Stimulated activated CD8-positive, alpha-beta memory T cell treated with anti-CD3 and anti-CD28 coated beads, Interleukin-7, amount 100 ng/mL, for 48 hours (primary cell): ENCODE measurements at places on chromosomes 7 and 10.

DNA sequence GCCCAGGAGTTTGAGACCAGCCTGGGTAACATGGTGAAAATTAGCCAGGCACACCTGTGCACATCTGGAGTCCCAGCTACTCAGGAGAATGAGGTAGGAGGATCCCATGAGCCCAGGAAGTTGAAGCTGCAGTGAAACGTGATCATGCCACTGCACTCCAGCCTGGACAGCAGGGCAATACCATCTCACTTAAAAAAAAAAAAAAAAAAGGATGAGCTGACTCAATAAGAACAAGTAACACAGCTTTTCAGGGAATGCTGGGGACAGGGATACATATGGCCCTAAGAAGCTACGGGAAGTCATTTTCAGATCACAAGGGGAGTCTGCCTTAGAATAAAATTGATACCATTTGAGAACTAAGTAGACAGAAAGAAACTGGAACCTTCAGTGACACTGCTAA, 41.7 kb downstream of the FAM171A1 start:
- no peak for DNase-seq

DNA sequence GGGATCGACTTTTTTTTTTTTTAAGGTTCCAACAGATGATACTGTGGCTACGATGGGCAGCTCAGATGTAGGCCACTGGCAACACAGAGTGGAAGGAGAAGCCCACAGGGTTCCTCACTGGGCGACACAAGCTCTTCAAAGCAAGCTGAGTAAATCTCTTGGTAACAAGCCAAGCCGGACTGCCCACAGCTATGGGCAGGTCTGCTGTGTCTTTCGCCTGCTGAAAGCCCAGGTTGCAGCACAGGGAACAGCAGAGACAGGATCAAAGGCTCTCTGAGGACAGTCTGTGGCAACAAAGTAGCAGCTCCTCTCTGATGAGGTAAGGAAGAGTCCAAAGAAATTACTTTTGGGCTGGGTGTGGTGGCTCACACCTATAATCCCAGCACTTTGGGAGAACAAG, 83.6 kb downstream of the KCNMA1 start:
- no peak for DNase-seq

DNA sequence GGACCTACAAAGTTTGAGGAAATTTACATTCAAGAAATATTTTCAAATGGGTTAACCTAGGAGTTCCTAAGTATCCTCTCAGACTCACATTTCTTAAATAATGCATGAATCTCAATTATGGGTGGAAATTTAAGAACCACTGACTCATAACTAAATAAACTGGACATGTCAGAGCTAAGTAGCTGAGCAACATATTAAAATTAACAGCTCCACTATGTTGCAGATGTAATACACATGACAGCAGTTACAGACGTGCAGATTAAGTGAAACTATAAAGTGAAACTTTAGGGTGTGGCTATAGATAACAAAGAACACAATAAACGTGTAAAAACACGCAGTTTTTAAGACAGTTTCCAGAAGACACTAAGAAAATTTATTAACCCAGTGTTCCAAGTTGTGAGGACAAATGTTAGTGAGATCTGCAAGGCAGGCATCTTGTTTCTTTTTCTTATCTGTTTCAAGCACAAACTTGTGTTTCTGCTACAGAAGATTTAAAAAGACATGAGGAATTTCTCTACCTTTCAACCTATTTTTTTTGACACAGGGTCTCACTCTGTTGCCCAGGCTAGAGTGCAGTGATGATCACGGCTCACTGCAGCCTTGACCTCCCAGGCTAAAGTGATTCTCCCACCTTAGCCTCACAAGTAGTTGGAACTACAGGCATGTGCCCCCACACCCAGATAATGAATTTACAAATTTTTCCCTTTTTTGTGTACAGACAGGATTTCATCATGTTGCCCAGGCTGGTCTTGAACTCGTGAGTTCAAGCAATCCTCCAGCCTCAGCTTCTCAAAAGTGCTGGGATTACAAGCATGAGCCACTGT, 25.3 kb downstream of the DNMBP start:
- no peak for DNase-seq

DNA sequence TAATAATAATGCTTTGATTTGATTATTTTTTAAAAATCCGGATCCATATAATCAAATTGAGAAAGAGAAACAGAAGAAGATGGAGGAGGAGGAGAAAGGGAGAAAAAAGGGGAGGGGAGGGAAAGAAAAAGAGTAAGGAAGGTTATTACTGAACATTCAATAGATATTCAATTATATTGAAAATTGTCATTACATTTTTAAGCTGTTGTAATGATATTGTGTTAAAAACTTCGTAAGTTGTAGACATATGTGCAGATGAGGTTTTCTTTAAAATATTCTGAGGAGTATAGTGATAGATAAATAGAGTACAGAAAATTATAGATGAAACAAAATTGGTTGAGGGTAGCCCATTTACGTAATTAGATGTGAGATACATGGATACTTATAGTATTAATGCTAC, 933.0 kb upstream of the PHF14 start:
- no peak for DNase-seq

- DNase-seq, result no peak
Observed at GRCh38 chr10:24571870-24572450, 151.7 kb downstream of the ARHGAP21 start.
